Hypothalamus (tissue), 51 donors: ENCODE measurements at places on chromosomes 6 and 20.

GRCh38 chr6:26026833-26027490 is 60.3 kb upstream of the HFE start:
- peak; percentile 40 for DNase-seq

DNA sequence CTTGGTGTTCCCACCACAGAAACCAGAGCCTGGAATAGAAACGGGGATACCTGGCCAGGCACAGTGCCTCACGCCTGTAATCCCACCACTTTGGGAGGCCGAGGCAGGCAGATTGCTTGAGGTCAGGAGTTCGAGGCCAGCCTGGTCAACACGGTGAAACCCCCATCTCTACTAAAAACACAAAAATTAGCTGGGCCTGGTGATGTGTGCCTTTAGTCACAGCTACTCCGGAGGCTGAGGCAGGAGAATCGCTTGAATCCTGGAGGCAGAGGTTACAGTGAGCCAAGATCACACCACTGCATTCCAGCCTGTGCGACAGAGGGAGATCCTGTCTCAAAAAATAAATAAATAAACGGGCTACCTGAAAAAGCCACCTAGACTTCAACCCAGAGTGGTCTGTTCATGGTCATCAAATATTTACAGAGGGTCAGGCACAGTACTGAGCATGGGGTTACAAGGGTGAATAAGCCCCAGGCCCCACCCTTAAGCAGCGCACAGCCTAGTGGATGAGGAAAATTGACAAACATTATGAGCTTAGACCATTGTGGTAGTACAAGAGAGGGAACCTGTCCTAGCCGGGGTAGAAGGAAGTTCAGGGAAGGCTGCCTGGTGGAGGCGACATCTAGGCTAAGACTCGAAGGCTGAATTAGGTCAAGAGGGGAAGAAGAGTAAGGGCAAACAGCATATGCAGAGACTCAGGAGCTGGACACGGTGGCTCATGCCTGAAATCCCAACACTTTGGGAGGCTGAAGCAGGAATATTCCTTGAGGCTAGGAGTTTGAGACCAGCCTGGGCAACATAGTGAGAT is 7.2 kb upstream of the PCIF1 start:
- DNase-seq = no peak

DNA sequence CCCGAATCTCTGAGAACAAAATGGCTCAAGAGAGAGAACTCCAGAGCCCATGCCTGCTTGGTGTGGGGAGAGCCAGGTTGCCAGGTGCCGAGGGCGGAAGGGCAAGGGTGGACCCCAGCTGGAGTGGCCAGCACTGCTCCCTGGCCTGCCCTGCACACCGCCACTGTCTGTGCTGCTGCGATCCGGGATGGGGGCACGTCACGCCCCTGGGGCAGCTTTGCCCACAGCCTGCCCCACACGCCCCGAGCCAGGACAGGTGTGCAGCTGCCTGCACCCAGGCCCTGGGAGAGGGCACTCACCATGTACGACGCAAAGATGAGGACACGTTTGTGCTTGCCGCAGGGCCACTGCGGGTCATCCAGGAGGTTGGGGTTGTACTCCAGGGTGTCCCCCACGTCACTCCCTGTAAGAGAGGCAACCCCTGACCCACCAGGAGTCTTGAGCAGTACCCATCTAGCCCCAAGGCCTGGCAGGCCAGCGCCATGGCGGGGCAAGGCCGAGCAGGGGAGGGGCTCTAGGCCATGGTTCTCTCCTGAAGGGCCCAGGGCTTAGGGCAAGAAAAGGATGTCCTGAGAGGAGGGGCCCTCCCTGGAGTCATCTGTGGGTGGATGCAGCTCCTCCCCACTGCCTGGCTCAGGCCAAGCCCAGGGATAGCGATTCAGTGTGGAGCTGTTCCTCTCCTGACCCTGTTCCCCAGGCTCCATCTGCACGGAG is 5.9 kb downstream of the RPS21 start:
- no peak for DNase-seq

- DNase-seq = no peak
These were observed 100.8 kb upstream of the NEDD9 start for GRCh38 chr6:11333132-11333849.

DNA sequence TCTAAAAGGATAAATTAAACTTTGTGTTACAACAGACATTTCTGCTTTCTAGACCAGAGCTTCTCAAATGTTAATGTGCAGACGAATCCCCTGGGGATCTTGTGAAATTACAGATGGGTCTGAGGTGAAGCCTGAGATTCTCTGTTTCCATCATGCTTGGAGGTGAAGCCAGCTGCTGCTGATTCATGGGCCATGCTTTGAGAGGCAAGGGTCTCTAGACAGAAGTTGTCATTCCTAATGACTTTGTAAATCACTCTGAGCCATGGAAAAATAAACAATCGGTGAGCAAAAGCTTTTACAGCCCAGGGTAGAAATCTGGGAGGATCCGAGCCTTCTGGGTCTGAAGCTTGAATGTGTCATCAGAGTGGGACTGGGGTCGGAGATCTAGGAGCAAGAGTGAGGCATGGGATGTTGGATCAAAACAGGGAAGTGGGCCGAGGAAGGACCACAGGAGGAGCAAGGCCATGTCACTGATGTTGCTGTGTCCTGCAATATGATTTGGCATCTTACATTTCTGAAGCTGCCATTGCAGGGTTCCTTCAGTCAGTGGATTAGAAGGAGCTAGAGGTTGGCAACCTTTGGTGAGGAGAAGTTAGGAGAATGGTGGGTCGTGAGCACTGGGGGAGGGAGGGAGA is 77.3 kb downstream of the TRMT11 start:
- no peak for DNase-seq

- DNase-seq = no peak
These were observed 110.0 kb upstream of the SYNDIG1 start for GRCh38 chr20:24359321-24360027.

DNA sequence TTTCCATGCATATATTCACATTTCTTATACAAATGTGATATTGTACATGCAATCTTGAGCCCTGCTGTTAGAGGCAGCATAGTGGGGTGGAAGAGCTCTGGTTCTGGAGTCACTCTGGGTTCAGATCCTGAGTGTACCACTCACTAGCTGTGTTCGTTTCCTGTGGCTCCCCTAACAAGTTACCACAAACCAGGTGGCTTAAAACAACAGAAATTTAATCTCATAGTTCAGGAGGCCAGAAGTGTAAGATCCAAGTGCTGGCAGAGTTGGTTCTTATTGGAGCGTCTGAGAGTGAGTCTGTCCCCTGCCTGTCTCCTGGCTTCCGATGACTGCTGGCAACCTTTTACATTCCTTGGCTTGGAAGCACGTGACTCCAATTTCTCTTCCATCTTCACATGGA is 115.6 kb downstream of the MAP3K7 start:
- DNase-seq = no peak

GRCh38 chr6:34657307-34657978 is 39.1 kb downstream of the ILRUN start:
- DNase-seq = no peak

GRCh38 chr6:42795651-42796050 is 13.8 kb downstream of the BICRAL start:
- DNase-seq = no peak

DNA sequence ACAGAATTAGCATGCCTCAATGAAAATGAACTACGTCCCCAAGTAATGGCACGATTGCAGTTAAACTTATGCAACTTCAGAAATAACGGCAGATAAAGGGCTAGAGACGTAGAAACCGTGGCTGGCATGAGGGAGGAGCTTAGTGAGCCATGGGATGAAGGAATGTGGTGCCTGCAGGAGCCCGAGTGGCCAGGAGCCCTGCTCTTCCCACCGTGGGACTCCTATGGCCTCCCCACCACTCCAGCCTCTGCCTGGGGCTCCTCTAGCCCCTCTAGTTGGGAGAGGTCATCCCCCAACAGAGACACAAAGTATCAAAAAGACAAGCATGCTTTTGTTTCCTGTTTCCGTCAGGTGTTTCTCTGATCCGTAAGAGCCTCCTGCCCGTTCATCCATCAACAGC is 75.1 kb upstream of the BHLHE23 start:
- DNase-seq = no peak

- no peak for DNase-seq
These were observed 34.2 kb downstream of the CEP162 start for GRCh38 chr6:84193114-84193708.

DNA sequence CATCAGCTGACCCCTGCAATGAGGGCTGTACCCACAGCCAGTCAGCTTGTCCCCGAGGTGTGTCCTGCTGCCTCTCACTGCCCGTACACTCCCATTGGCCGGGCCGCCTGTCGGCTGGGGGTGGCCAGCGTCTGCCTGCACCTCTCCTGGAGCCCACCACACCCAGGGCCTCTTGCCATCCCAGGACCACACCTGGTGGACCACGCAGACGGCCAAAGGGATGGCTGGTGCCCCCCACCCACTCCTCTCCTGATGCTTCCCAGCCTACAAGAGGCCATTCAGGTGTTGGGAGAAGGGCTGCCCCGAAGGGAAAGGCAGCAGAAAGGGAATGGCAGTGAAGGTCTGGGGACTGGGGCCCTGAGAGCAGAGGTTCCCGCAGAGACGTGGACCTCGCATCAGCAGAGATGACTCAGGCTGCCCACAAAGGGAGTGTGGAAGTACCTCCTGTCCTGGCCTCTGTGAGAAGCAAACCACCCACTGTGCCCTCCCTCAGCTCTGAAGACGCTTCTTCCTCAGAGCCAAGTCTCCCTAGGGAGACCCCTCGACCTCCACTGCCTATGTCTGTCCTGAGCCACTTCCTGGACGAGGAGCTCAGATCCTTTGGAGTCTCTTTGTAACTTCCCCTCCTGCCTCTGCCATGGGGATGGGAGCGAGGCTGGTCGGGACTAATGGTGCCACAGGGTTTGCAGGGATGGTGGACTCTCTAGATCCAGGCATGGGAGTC is 60.9 kb downstream of the PYGB start:
- DNase-seq = no peak

DNA sequence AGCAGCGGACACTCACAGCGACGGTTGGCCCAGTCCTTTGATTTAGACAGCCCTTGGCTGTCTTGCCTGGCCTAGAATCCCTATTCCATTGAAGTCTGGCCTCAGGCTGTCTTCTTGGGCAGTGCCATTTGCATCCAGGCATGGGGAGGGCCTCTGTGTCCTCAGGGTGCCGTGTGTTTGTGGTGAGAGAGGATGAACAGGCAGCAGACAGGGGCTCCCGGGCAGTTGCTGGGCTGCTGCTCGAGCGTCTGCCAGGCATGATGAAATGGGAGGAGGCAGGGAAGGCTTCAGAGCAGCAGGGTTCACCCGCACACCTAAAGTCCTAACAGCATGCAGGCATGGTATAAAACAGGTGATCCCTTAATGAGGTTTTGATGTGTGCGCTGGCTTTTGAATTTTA is 126.9 kb downstream of the SOBP start:
- DNase-seq = peak; percentile 35

DNA sequence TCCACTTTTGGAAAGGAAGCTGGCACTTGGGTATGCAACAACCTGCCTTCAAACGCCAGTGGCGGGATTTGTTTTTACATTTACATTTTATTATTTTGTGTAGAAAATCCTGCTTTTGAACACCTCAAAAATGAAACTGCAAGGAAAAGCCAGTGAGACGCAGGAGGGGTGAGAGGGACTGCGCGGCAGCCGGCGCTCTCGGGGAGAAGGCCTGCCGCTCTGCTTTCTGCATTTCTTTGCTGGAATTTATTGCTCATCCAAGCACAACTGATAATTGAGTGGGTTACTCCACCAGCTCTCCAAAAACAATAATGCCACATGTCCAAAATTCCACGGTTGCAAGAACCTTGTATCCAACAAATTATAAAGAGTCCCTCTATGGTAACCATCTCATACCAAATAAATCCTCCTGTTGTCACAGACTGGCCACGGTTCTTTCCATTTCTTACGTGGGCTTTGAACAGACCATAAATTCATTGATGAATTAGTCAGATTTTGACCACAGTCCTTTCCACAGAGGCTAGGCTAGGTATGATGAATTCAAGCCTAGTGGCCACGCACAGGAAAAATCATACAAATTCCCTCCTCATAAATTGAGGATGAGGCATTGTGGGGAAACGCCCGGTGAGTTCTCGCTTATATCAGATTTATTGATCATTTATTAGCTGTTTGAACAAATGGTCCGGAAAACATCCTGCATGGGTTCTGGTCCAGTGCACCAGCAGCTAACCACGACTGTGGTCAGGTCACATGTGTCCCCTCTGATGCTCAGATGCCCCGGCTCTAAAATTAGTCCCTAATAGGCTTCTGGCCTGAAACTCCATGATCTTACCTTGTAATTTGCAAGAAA is 31.6 kb upstream of the FOXC1 start:
- DNase-seq = no peak

GRCh38 chr6:658244-658643 is 1.3 kb upstream of the HUS1B start:
- no peak for DNase-seq

DNA sequence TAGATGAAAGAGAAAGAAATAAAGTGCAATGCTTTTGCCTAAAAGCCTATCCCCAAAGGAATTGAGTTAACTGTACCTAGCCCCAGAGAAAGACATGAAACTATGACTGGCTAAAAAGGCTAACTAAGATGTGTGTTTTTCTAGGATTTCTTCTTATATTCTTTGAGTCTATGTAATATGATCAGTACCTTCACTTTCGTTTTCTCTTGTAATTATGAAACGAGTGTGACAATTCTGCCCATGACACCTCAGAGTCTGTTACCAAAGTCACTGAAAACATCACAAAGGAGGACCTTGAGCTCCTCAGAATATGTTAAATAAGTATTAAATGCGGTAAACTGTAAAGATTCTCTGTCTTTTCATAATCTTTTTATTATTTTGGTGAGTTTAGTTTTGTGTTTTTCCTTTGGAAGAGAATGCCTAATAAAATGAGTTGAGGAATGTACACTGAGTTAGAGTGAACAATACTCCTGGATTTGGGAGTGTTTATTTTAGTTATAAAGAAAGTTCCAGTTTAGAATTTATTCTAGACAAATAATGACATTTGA is 141.3 kb downstream of the FUT9 start:
- no peak for DNase-seq

GRCh38 chr6:13398069-13398381 is 69.7 kb upstream of the TBC1D7 start:
- DNase-seq = no peak

GRCh38 chr20:61184194-61184593 is 67.9 kb upstream of the CDH4 start:
- no peak for DNase-seq

GRCh38 chr6:14474816-14475215 is 357.2 kb downstream of the CD83 start:
- DNase-seq = no peak

- DNase-seq = no peak
These were observed 5.3 kb downstream of the HLA-B start for GRCh38 chr6:31351401-31352309.

DNA sequence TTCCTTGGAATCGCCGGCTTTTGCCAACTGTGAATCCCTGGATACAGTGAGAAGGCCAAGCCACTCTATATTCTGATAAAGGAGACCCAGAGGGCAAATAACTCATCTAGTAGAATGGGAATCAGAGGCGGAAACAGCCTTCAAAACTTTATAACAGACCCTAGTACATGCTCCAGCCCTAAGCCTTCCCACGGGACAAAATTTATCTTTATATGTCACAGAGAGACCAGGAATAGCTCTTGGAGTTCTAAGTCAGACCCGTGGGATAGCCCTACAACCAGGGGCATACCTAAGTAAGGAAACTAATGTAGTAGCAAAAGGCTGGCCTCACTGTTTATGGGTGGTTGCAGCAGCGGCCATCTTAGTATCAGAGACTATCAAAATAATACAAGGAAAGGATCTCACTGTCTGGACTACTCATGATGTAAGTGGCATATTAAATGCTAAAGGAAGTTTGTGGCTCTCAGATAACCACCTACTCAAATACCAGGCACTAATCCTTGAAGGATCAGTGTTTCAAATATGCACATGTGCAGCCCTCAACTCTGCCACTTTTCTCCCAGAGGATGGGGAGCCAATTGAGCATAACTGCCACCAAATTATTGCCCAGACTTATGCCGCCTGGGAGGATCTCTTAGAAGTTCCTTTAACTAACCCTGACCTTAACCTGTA is 29.5 kb downstream of the CEP85L start:
- DNase-seq = no peak

GRCh38 chr20:4158466-4159050 is 143.2 kb upstream of the RNF24 start:
- no peak for DNase-seq
